ENCODE measurements at places on chromosomes 6 and 20.

- DNase-seq, result no peak
These were observed 100.3 kb upstream of the MTHFD1L start for GRCh38 chr6:150765067-150765764.

DNA sequence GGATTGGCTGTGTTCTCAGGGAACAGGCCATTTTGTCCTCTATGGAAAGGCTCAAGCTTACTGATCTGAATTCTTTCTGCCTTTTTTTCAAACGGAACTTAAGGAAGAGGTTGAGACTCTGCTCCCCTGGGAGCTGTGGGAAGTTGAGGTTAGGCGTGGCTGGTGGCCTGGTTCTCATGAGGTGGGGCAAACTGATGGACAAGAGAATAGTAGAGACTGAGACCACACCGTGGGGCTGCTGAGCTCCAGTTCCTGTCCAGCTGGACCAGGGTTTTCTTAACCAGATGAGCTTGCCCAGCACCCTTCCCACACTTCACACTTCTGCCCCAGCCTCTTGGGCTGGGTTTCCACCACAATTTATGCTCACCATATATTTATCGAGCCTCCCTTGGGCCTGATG, 6.1 kb downstream of the AP5S1 start:
- DNase-seq, result no peak

- no peak for DNase-seq
These were observed 34.0 kb downstream of the ZC3H12D start for GRCh38 chr6:149450679-149451375.

GRCh38 chr6:40356242-40356910, 230.8 kb downstream of the LRFN2 start:
- no peak for DNase-seq

- DNase-seq, result no peak
These were observed 37.3 kb upstream of the BTN3A2 start for GRCh38 chr6:26327450-26328264.

DNA sequence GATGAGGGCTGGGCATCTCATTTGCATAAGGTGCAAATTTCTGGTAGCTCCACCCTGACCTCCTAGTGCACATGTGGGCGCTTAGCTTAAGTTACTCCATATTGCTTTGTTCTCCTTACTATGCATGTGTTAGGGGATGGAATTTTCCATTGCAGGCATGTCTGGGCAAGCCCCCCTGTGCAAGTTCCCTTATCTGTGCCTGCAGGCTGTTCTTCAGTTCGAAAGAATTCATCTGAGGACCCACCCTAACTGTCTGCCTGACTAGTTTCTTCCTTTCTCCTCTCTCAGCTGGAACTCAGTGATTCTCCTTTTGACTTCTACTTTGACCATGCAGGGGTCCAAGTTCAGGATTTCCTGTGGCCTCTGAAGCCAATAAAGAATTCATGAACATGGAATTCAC, 30.2 kb downstream of the CCDC170 start:
- DNase-seq, result no peak

DNA sequence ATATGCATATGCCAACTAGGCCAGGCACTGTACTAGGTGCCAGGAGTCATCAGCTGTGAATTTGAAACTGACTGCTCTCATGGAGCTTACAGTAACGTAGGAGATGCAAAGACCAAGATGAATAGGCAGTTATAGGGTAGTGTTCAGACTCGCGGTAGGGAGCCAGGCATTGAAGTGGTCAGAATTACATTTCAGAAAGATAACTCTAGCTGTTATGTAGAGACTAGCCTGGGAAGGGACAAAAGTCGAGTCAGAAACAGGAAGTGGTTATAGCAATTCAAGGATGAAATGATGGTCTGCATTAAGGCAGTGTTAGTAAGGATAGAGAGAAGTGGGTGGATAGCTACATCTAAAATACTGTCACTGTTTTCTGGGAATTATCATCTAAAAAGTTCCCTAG, 56.6 kb downstream of the PCMT1 start:
- no peak for DNase-seq

- no peak for DNase-seq
These were observed 880.9 kb downstream of the PRIM2 start for GRCh38 chr6:58198301-58198700.

DNA sequence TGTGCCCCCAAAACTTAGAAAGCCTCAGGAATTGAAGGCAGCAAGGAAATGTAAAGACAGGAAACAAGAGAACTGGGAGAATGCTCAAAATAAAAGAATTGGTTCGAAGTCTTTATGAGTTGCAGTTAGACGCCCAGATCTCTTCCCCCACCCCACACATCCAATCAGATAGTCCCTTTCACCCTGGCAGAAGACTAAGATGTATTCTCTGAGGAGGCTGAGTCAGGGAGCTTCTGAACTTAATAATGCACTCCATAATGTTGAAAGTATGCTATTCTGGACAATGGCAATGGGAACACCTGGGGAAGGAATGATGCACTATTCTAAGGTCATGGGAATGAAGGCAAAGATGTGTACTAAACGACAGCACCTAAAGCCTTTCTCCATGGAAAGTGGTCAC, 173.6 kb downstream of the MTFR2 start:
- DNase-seq, result no peak

DNA sequence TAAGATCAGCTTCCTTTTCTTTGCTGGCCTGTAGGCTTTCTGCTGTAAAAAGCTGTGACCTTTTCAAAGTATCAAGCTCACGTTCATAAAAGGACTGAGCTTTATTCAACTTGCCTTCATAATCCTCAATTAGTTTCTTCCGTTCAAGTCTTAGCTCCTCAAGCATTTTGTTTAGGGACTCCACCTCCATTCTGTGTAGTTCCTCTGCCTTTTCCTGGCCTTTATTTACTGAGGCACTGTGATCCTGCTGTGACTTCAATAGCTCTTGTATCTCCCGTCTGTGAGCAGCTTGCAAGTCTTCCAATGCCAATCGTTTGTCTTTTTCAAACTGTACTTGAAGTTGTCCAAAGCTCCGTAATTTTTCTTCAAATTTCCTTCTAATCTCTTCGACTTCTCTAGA, 54.4 kb downstream of the FAM184A start:
- no peak for DNase-seq

GRCh38 chr20:1904135-1904534, 8.9 kb downstream of the SIRPA start:
- no peak for DNase-seq

DNA sequence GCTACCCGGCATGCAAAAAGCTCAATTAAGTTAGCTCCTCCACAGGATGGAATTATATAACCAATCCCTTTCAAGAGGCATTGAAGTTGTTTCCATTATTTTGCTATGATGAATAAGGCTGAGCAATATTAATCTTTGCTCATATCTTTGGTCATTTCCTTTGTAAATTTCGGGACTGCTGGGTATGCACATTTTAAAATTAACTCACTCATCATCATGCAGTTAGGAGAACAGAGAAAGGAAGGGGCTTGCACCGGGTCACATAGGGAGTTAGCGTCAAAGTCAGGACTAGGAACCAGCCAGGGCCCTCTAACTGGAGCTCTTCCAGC, 430 bp upstream of the FAM110A start:
- no peak for DNase-seq

DNA sequence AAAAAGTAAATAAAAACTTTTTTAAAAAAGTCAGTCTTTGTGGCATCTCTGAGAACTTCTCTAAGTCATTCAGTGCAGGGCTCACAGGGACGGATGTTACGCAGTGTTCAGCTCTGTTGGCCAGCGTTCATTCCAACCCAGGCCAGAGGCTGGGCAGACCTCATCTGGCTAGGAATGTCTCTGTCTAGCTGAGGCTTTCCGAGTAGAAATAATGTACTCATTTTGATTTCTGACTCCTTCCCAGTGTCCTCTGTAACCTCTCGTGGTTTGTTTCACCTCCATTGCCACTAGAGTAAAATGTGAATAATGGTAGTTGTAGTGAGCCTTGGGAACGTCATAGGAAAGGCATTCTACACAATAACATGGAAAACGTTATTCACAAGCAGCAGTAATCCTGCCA, 135.1 kb downstream of the TMEM242 start:
- no peak for DNase-seq

DNA sequence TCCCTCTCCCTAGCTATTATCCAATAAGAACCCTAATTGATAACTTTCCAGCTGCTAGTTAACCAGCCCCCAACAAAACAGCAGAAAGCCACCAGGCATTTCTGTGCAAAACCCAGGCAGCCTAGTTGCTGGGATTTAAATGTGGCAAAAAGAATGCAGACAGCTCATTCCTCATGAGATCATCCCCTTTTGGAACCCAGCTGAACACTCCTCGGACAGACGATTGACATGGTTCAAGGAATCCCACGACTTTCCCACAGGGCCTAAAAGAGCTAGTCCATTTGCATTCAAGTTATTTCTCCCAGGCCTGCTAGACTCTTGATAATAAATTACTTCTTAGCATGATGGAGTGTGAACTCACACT, 24.0 kb downstream of the JAG1 start:
- DNase-seq, result no peak

- DNase-seq, result no peak
These were observed 35.5 kb downstream of the BANF2 start for GRCh38 chr20:17735206-17735804.

Data from GM18507 (cell line).